Left renal cortex interstitium (tissue), 4 donors: ENCODE measurements at places on chromosomes 7 and 10. TPM values are rescaled to one million over a fixed set of nuclear protein-coding genes. Genes with fewer than 3 reads are reported as not detected.

DNA sequence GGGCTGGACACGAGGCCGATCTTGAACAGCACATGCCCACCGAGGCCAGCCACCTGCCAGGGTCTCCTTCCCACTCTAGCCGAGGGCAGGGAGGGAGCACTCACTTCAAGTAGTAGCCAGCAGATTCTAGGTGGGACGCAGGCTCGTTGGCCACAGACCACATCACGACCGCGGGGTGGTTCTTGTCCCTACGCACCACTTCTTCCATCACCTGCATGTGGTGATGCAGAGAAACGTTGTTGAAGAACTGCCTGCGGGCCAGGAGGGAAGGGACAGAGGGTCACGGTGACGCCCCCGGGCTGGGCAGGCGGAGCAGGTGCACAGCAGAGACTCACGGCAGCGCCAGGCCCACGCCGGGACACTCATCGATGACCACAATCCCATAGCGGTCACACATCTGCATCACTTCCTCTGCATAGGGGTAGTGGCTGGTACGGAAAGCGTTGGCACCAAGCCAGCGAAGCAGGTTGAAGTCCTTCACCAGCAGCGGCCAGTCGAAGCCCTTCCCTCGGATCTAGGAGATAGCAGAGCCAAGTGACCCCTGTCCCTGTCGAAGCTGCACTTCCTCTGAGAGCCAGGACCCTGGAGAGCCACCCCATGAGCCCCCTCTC lies 7.7 kb downstream of the GUSB start:
- no peak for DNase-seq

DNA sequence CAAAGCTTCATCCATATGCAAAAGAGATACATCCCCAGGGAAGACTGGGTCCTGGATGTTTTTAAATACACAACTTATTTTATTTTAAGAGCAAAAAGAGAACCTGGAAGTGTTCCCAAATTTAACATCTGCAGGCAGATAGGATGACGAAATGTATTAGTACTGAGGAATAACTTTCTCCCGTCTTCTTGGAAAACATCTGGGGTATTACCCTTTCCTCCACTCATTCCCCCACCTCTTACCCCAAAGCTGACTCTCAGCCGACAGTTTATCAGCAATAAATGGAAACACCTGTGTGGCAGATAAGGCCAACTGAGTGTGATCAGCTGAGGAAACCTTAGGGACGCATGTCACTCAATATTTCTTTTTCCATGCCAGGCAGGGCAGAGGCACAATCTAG lies 435.6 kb upstream of the NPVF start:
- DNase-seq = no peak

- DNase-seq = peak; percentile 34
These were observed 42.9 kb upstream of the BHLHA15 start for GRCh38 chr7:98168181-98168903.

The DOCK4 gene
- 25.1 TPM for polyA plus RNA-seq
